ENCODE measurements at places on chromosomes 7 and 10.

GRCh38 chr10:8817299-8817698, 762.8 kb downstream of the GATA3 start:
- no peak for DNase-seq

DNA sequence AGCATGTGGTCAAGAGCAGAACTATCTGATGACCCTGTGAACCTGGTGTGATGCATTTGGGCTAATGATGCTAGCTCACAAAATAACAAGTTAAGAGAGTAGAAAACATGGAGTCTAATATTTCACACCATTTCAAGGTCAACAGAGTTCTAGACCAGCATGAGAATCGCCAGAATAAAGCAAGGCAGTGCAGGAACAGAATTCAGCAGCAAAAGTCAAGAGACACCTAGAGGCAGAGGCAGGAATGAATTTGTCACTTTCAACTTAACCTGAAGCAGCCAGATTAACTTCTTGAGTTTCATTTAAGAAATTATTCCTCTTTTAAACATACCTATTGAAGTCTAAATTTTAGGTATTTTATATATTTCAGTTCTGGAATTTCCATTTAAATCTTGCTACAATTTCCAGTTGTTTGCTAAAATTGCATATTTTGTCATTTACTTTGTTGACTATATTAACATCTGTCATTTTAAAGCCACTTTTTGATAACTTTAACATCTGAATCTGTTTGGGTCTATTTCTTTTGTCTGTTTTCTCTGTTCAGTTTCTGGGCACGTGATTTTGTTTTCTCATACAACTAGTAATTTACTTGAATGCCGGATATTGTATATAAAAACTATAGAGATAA, 44.2 kb upstream of the PRSS58 start:
- DNase-seq, result peak; percentile 46

GRCh38 chr7:47329320-47329926, 252.5 kb downstream of the TNS3 start:
- no peak for DNase-seq

DNA sequence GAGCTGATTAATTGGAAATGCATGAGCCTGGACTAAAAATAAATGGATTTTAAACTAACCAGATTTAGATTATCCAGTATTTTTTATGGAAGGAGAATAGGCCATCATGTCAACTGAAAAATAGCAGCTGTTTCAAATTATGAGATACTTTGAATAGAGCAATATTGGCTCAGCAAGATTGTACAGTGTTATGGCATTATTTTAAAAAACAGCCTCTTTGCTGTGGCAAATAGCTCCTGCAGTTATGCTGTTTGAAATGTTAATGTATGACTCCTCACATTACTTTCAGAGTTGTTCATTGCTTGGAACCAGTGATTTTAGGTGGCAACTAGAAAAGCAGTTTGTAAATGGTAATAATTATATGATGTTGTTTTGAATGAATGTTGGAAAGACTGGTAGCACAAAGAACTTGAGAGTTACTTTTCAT, 244.5 kb downstream of the KIAA1217 start:
- DNase-seq, result no peak

- DNase-seq, result no peak
Observed at GRCh38 chr10:50615658-50616057, 8.1 kb downstream of the SGMS1 start.

DNA sequence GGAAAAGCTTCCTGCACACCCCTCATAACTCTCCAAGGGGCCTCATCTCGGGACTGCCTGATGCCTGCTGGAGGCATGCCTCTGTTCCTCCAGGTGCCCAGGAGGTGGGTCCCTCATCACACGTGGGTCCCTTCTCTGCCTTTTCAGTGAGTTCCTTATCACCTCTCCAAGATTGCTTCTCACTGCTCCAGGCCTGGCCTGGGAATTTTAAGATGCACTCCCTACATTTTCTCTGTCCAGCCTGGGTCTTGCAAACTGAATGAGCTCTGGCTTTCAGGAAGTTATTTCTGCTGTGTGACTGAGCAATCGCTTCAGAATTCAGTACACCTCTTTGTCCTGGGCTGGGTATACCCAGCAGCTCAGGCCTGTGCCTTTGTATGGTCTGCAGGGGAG, 43.8 kb downstream of the LRRC18 start:
- no peak for DNase-seq

DNA sequence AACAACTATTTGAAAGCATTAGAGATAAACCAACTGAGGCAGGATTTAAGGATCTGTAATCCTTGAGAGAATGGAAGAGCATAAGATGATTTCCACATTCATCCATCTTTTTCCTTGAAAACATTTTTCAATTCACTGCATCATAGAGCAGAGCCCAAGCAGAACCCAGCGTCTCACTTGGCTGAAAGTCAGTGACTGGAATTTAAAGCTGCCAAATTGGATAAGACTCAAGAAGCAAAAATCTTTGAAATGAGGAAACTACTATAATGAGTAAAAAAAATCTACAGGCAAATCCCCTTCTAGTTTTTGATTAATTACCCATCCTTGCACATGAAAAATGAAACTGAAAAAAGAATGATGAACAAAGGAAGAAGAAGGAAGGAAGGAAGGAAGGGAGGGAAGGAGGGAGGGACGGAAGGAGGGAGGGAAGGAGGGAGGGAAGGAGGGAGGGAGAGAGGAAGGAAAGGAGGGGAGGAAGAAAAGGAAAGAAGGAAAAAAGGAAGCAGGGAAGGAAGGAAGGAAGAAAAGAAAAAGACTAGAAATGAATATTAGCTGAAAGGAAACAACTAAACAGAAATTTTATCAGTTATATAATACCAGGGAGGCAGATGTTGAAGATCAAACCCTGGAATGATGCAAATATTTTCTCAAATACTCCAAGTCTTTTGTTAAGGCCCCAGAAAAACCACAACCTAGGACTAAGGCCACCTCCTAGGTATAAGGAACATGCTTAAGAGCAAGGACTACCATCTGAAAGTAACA, 336.3 kb upstream of the MAGI2 start:
- no peak for DNase-seq

GRCh38 chr7:17005271-17005670, 123.5 kb upstream of the AGR3 start:
- no peak for DNase-seq
